ENCODE measurements at places on chromosomes 1 and 21.

DNA sequence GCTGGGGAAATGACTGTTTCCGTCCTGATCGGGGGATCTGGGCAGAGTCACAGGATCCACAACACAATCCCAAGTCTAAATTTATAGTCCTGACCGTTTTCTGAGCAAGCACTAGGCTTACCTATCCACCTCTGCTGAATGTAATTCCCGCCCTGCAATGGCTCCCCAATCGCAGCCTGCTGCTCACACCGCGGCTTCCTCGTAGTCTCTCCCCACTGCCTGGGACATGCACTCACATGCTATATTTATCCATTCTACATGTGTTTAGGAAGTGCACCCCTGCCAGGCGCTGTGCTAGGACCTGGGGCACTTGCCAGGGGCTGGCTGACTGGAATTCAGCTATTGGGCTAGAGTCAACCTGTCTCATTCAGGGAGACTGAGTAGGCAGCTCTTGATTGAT lies 246.6 kb upstream of the CSF3R start:
- DNase-seq = no peak

DNA sequence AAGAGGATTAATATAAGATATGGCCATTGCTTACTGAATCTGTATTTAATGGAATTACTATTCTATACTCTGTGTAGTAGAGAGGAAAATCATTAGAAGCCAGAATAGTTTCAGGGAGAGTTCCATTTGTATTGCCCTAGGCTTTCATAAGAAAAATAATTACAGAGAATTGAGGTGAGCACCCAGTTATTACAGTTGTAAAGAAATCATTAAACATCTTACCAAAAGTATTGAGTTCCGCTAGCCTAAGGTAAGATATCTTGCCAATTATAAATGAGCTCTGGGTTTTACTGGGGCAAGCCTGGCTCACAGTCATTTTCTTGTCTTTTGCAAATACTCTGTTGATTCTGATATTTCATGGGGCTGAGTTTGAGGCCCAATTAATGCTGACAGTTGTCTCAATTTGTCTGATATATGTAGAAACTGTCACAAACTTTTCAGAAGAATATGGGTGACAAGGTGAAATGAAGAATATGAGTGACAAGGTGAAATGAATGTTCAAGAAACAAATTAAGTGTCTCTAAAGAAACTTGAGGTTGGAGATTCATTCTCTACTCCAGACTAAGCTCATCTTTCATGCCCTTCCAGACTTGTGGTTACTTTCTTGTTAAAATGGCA lies 127.8 kb downstream of the PTGER3 start:
- no peak for DNase-seq

DNA sequence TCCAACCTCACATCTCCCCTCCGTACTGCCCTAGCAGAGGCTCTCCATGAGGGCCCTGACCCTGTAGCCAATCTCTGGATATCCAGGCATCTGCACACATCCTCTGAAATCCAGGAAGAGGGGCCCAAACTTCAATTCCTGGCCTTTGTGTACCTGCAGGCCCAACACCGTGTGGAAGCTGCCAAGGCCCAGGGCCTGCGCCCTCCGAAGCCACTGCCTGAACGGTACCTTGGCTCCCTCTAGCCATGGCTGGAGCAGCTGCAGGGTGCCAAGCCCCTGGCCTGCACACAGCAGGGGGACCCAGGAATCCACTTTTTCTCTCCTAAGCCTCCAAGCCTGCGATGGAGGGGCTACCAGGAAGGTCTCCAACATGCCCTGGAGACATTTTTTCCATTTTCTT lies 84.2 kb downstream of the PTGER3 start:
- no peak for DNase-seq

GRCh38 chr1:58823481-58824010 lies 39.7 kb upstream of the JUN start:
- DNase-seq = no peak

DNA sequence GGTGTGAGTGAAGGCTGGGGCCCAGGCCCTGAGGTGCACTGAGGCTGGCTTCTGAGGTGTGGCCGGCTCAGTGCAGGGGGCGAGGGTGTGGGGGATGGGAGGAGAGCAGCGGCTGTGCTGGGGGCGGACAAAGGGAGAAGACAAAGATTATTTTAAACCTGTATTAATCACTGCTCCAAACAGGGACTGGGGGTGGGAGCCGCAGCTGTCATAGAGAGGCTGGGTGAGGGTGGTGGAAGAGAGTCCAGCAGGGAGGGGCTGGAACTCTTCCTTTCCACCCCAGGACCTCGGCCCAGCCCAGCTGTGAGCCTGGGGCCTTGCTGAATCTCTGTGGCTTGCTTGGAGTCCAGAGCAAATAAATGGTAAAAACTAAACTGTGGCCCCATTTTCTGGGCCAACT lies 106.9 kb downstream of the KCND3 start:
- DNase-seq = no peak

- DNase-seq = no peak
Measured at GRCh38 chr1:2274231-2274928, 46.3 kb downstream of the SKI start.

- no peak for DNase-seq
Measured at GRCh38 chr21:17386498-17386897, 126.3 kb upstream of the CXADR start.

GRCh38 chr1:9551984-9552383 lies 12.7 kb downstream of the SLC25A33 start:
- no peak for DNase-seq

GRCh38 chr1:54465351-54465811 lies 59.2 kb upstream of the SSBP3 start:
- no peak for DNase-seq

DNA sequence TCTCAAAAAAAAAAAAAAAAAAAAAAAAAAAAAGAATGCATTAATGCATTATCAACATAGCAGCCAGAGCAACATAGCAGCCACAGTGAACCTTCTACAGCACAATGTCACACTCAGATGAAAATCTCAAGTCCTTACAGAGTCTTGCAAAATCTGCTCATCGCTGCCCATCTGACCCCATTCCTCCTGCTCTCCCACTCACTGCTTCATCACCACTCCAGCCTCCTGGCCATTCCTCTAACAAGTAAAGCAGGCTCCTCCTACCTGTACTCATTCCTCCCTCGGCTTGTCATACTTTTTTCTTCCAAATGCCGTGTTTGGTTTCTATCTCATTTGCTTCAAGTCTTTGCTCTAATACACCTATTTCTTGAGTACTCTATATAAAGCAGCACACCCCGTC lies 29.5 kb downstream of the BRINP2 start:
- no peak for DNase-seq

DNA sequence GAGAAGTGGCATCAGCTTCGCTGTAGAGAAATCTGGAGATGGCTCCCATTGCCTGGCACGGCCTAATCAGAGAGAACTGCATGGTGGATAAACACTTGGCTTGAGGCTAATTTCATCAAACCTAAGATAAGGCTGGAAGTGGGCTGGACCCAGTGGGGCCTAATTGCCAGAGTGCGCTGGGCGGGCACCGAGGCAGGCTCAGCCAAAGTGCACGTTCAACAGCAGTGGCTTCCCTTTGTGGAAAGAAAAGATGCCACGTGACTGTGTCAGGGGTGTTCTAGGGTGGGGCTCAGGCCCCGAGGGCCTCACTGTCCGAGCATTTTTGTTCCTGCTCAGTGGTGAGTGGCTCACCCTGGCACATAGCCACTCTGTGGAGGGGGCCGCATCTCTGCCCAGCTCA lies 5.8 kb downstream of the PLCH2 start:
- DNase-seq = no peak

GRCh38 chr1:168084396-168085231 lies 52.1 kb downstream of the GPR161 start:
- DNase-seq = no peak

- no peak for DNase-seq
Measured at GRCh38 chr1:174956976-174957375, 42.8 kb upstream of the CACYBP start.
